ENCODE measurements at places on chromosomes 1 and 21.

DNA sequence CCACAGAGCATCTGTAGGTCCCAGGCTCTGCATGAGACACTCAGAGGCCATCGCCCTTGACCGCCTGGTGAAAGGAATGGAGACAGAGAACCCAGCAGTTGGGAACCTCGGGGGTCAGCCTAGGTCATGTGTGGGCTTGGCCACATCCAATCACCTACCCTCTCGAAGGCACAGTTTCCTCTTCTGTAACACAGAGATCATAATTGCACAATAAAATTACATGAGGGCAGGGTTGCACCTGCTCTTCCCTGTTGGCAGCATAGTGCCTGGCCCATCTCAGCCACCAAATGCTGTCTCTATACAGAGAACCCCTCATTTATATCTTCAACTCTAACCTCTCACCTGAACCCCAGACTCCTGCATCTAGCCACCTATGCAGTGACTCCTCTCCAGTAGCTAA lies 418.1 kb upstream of the VAMP3 start:
- no peak for DNase-seq

GRCh38 chr1:245046769-245047168 lies 108.0 kb upstream of the KIF26B start:
- no peak for DNase-seq

DNA sequence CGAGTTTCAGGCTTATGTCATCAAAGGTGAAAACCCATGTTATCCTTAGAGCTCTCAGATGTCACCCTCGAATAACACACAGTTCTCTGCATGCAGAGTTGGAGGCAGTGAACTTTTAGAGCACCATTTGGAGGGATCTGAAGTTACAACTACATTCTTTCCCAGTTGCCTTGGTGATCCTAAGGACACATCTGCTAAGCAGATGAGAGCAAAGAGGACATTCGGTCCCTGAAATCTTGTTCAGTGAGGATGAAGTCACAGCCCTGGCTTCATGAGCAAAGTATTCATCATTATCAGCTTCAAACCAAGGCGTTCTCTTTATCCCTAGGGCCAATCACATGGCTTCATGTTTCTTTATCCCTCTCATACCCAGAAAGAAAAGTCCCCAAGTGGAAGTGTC lies 23.1 kb upstream of the MCOLN2 start:
- peak; percentile 0 for DNase-seq

DNA sequence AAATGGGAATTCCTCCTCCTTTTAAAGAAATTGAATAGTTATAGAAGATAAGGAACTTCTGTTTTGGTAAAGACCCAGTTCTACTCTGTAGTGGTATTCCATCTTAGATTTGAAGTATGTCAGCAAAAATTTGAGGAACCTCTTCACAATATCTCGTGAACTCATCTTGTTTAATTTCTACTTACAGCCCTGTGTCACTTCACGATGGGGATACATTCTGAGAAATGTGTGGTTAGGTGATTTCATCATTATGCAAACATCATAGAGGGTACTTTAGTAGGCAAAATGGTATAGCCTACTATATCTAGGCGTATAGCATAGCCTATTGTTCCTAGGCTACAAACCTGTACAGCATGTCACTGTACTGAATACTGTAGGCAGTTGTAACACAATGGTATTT lies 36.0 kb downstream of the ALG6 start:
- DNase-seq: no peak

GRCh38 chr1:172405912-172406311 lies 14.6 kb upstream of the C1orf105 start:
- DNase-seq: no peak

DNA sequence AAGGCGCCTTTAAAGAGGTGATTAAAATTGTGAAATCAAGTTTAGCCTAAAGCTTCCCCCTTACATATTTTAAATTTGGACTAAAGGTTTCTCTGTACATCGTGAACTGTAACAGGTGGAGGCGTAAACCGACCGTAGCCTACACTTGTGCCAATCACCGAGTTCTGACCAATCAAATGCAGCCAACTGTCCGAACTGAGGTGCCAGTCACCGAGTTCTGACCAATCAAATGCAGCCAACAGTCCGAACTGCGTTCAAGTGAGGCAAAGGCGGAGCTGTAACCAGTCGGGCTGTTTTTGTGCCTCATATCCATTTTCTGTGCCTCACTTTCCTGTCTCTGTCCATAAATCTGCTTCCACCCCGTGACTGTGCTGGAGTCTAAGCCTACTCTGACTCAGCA lies 7.4 kb downstream of the TFF1 start:
- no peak for DNase-seq

DNA sequence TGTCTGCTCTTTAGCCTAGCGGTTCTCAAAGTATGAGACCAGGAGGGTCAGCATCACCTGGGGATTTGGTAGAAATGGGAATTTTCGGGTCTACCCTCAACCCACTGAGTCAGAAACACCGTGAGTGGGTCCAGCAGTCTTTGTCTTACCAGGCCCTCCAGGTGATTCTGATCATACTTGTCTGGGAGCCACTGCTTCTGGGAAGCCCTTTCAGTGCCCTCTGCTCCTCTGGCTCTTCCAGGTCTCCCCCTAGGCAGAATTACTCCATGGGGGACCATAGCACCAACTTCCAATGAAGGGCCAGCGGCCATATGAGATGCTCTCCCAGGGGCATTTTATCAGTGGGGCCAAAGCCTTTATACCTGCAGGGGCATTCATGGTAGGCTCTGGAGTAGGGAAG lies 81.0 kb upstream of the ETV3 start:
- DNase-seq: no peak

DNA sequence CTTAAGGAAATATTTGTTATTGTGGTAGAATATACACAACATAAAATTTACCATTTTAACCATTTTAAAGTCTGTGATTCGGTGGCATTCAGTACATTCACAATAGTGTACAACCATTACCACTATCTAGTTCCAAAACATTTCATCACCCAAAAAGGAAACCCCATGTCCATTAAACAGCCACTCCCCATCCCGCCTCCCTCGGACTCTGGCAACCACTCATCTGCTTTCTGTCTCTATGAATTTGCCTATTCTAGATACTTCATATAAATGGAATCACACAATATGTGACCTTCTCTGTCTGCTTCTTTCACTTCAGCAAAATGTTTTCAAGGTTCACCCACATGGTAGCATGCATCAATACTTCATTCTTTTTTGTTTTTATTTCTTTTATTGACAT lies 51.3 kb downstream of the PTP4A2 start:
- no peak for DNase-seq

GRCh38 chr1:185739967-185740366 lies 5.8 kb downstream of the HMCN1 start:
- no peak for DNase-seq

DNA sequence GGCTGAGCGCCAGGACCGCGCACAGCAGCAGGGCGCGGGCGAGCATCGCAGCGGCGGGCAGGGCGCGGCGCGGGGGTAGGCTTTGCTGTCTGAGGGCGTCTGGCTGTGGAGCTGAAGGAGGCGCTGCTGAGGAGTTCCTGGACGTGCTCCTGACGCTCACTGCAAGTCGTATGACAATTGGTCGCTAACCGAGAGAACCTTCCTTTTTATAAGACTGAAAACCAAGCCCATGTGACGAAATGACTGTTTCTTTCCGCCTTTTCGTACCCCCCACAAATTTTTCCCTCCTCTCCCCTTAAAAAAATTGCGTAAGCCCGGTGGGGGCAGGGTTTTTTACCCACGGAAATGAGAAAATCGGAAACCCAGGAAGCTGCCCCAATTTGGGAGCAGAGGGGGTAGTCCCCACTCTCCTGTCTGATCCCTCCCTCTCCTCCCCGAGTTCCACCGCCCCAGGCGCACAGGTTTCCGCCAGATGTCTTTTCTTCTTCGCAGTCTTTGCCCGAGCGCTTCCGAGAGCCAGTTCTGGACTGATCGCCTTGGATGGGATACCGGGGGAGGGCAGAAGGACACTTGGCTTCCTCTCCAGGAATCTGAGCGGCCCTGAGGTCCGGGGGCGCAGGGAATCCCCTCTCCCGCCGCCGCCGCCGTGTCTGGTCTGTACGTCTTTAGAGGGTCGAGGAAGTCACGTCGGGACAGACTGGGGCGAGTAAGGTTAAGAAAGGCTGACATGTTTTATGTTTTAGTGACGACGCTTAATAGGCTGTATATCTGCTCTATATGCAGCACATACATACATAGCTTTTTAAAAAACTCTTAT lies at the start of gene PTGS2:
PTGS2 (minus strand) TSS at position 179 of the 817 bp plus-strand sequence; CDS start at position 46, 133 bp downstream.
- DNase-seq: peak; percentile 92

- DNase-seq: no peak
These were observed 10.0 kb downstream of the HES2 start for GRCh38 chr1:6409733-6410132.

GRCh38 chr21:17270229-17270628 lies 242.6 kb upstream of the CXADR start:
- DNase-seq: peak; percentile 74

DNA sequence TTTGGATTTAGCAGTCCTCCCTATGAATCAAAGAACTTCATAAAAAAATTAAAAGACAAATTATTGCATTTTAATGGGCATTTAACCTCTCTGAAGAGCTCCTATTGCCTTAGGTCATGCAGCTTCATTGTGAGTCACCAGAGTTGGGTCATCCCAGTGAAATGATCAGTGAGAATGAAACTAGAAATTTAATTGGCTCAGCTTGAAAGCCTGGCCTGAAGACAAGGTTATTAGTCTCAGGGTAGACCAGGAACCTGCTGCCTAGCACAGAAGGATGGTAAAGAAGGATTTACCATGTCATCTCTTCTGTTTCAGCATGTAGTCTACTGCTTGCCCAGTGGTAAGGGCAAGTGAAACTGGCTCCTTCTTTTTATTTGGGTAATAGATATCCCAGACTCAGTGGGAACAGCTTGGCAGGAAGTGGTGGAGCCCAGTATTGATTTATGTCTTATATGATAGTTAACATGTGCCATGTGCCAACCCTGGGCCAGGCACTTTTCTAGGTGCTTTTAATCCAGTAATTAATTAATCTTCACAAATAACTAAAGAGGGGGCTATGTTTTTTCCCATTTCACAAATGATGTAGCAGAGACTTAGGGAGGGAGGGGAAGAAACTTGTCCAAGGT lies 23.6 kb downstream of the LAMC2 start:
- peak; percentile 75 for DNase-seq

GRCh38 chr1:147091801-147092200 lies 80.5 kb downstream of the PRKAB2 start:
- DNase-seq: no peak

- no peak for DNase-seq
These were observed 11.8 kb downstream of the ITGB2 start for GRCh38 chr21:44908908-44909307.

- DNase-seq: no peak
These were observed 23.0 kb downstream of the KNCN start for GRCh38 chr1:46528297-46528955.

DNA sequence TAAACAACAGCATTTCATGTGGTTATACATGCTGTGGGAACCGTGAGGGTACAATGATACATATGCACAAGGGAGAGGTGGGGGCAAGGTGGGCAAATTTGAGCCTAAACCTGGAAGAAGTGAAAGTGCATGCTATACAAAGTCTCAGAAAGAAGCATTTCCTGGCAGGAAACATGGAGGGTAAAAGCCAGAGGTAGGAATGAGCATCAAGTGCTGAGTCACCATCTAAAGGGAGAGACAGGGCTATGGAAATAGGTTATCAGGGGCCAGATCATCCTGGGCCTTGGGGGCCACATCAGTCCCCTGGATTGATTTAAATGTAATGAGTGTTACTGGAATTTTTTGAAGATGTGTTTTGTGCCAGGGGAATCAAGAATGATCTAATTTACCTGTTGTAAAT lies 60.1 kb upstream of the DAB1 start:
- no peak for DNase-seq

DNA sequence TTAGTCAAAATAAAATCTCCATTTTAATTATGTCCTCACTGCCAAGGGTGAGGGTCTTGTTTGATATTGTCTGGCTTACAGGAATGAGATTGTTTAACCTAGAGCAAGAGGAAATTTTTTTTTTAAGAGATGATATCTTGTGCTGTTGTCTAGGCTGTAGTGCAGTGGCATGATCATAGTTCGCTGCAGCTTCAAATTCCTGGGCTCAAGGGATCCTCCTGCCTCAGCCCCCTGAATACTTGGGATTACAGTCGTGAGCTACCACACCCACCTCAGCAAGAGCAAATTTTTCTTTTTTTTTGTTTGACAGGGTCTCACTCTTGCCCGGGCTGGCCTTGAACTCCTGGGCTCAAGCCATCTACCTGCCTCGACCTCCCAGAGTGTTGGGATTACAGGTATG lies 84.6 kb downstream of the DISP1 start:
- DNase-seq: no peak

GRCh38 chr1:47396671-47397196 lies 19.4 kb upstream of the FOXE3 start:
- no peak for DNase-seq

DNA sequence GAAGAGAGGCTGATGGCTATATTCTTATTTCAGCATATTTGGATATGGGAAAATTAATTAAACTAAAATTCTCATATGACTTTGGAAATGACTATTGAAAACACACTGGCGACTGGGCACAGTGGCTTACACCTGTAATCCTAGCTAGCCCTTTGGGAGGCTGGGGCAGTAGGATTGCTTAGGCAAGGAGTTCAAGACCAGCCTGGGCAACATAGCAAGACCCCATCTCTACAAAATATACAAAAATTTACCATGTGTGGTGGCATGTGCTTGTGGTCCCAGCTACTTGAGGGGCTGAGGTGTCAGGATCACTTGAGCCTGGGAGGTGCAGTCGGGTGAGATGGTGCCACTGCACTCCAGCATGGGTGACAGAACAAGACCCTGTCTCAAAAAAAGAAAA lies 26.2 kb downstream of the HS2ST1 start:
- no peak for DNase-seq

DNA sequence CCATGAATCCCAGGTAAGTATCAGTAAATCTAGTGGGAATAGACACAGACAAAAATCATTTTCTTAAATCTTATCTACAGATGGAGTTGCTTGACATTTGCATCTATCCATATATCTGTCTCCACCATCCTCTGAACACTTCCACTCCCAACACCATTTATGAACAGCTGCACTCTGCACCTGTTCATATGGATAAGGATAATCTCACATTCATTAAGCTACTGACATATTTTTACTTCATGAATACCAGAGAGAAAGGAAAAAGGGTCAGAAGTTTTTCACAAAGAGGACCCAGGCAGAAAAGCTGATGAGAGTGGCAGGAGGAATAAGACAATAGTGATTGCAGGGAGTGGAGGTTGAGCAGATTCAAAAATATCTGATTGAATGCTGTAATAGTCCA lies 222.6 kb downstream of the DNAH14 start:
- DNase-seq: no peak

DNA sequence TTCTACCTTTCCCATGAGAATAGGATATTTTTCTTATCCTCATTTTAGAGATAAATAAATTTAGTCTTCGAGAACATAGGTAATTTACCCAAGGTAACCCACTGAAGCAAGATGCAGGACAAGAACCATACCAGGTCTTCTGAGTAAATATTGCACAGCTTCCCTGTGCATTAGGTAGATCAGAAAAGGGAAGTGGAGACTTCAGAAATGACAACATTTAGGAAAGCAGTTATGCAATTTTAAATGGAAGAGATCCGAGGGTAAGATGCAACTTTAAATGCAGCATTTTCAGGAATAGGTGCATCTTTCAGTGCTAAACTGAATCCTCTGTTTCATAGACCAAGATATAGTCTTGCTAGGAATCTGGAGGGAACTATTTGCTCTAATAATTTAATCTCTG lies 206.4 kb upstream of the SGIP1 start:
- DNase-seq: no peak

- DNase-seq: no peak
These were observed 7.2 kb downstream of the THEMIS2 start for GRCh38 chr1:27879374-27880082.

Measured in astrocyte of the spinal cord (primary cell).